Glomerular endothelial cell (primary cell): ENCODE measurements at places on chromosomes 16 and 17. TPM values are rescaled to one million over a fixed set of nuclear protein-coding genes. Genes with fewer than 3 reads are reported as not detected.

Gene ZSCAN10
- not detected in 2 replicates for total RNA-seq

- DNase-seq = no peak
Observed at GRCh38 chr16:8818504-8819270, 21.0 kb downstream of the PMM2 start.

DNA sequence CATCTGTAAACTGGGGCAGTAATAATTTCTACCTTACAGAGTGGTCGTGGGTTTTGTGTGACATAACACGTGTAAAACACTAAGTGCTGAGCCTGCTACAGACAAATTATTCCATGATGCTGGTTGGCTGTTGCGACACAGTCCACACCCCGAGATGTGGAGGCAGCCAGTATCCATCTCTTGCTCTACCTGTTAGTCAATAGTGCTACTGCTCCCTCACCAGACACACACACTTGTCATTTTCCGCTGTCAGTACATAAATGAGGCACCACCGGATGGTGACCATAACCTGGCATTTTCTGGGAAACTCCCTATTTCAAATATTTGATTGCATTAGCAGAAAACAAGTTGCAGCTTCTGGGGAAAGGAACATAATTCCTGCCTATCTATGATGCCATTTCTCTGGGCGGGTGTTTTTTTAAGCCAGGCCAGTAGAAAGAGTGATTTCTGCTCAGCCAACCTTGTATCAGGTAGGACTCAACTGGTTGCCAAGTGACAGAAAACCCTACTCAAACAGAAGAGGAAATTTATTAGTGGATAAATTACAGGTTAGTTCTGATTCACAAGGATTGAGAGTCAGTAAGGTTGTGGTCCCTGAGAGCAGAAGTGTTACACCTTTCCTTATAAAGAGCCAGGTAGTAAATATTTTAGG, 24.1 kb downstream of the DNAJA2 start:
- no peak for DNase-seq

GRCh38 chr17:9818760-9819159, 3.1 kb downstream of the GSG1L2 start:
- DNase-seq = no peak

Gene EXOC3L1
- total RNA-seq = 12.0 and 27.4 TPM in 2 replicates

Gene OR1A1
- total RNA-seq = not detected in 2 replicates
